ENCODE measurements at places on chromosomes 1 and 21.

DNA sequence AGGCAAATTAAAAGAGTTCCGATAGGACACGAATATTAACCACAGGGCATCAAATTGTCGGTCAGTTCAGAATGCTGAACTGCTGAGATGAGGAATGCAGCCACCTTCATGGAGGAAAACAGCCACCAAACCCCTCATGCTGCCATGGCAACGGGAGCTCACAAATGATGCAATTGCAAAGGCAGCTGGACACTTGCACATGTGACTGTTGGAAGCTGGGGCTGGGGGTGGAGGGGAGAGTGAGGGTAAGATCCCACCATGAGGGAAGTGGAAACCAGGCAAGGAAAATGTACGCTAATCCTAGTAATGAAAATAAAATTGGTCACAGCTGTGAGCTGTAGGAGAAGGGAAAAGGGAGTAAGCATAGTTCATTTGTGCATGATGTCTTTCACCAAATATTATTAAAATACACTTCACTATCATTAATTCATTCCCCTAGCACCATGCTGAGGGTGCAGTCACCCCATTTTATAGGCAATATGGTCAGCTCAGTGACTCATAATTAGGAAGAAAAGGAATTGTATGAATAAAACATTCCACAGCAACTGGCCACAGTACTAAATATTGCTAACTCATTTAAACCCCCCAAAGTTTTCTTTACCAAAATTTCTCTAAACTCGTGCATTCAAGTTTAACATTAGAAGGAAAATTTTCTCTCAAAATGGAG, 15.3 kb downstream of the BECN2 start:
- DNase-seq: no peak

GRCh38 chr1:182835806-182836205, 3.3 kb upstream of the DHX9 start:
- DNase-seq: no peak

DNA sequence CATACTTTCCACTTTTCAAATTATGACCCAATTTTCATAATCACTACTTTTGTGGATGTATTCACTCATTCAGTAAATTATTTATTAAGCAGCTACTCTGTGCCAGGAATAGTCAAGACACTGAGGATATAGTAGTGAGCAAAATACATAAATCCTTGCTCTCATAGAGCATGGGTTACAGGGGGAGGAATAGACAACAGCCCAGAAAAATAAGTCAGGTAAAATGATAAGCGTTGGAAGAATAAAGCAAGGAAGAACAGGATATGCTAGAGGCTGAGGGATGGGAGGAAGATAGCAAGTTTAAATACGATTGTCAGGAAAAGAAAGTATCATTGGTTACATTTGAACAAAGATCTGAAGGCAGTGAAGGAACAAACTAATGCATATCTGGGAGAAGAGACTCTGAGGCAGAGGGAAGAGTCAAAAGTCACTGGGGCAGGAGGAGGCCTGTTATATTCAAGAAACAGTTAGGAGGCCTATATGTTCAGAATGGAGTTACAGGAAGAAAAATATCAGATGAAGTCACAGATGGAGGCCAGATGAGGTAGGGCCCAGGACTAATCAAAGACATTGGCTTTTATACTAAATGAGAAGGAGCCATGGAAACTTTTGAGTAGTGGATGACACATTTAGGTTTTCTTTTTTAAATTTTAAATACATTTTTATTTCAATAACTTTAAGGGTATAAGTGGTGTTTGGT, 42.9 kb downstream of the SEC22B start:
- no peak for DNase-seq

DNA sequence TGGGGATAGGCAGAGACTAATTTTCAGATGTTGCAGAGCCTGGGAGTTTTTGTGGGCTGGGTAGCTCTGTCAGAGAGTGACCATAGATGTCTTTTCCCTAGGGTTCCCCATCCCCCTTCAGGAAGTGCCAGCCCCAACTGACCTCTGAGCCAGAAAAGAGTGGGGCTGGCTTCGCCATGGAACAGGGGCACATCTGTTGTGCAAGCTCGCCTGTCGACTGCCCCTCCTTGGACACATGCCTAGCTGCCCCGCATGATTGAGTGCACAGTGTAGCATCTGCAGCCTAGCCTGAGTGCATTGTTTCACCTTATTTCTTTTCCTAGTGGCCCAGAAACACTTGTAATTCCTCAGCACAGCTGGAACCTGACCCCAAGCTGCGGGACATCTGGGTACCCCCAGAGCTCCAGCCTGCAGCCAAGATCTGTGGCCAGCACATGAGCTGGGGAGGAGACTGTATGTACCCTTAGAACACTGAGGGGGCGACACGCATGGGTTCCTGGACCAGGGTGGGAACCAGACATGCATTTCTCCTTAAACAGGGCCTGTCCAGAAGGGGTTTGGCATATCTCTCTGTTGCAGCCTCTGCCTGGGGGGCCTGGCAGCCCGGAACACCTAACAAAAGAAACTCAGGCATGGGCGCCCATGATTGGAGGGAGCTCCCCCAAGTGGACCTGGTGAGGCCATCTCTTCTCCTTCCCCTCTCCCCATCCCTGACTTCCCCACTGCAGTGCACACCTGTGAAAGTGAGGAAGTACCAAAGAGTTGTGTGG, 55.2 kb downstream of the SYT14 start:
- no peak for DNase-seq

Measured in CD4-positive, alpha-beta T cell treated with Interleukin-2 at 100 ng/mL for 4 hours (primary cell).